ENCODE measurements at places on chromosomes 6 and 20.

DNA sequence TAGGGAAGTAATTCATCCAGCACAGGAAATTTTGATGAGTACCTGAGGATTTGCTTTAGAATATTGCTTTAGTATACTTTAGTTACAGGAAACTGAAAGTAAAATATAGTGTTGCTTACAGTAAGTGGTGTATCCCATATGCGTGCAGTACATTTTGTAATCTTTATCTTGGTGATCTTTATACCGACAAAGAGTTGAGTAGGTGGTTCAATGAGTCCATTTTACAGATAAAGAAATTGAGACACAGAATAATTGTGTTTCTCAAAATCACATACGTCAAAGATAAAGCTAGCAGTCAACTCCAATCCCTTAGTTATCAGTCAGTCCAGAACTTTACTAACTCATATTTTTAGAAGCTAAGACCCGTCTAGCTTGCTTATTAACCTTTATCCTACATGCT lies 65.8 kb upstream of the E2F3 start:
- no peak for DNase-seq

DNA sequence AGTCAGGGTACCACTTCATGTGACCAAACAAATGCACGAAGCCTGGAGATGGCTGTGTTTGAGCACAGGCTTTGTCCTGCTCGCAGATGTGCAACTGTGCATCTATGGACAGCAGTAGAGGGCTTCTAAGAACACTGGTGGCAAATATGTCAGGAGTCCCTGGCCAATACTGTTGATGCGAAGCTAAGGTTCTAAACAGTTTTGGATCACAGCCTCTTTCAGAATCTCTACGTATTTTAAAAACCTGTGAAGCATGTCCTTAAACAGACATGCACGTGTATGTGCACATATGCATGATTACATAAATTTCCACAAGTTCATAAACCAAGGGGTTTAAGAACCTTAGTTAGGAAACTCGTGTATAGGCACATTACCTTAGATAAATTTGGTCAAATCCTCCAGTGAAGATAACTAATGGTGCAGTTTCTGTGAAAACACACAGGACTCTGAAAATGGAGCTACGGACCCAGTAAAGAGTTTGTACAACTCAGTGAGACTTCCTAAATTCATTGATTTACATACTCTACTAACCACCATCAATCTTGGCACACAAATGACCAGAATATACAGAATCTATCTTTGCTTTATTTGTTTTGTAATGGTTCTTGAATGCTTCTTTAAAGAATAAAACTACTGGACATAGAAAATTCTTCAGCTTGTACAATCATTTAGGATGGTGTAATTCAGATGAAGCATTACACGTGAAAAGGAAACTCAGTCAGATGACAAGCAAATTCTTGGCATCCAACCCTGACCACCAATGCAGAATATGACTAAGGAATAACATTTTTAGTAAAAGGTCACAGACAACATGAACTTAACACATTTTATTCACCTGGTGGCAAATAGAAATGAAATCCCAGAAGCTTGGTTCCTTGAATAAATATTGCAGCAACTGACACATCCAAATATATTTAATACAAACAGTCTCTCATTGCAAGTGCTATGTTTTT lies 27.4 kb downstream of the KCNQ5 start:
- DNase-seq = no peak

GRCh38 chr6:132107896-132108295 lies 156.7 kb upstream of the CCN2 start:
- DNase-seq = no peak

GRCh38 chr6:116355796-116356195 lies 15.0 kb upstream of the DSE start:
- DNase-seq = no peak
